Motor neuron (in vitro differentiated cells): ENCODE measurements at places on chromosomes 11 and 22. TPM values are rescaled to one million over a fixed set of nuclear protein-coding genes. Genes with fewer than 3 reads are reported as not detected.

DNA sequence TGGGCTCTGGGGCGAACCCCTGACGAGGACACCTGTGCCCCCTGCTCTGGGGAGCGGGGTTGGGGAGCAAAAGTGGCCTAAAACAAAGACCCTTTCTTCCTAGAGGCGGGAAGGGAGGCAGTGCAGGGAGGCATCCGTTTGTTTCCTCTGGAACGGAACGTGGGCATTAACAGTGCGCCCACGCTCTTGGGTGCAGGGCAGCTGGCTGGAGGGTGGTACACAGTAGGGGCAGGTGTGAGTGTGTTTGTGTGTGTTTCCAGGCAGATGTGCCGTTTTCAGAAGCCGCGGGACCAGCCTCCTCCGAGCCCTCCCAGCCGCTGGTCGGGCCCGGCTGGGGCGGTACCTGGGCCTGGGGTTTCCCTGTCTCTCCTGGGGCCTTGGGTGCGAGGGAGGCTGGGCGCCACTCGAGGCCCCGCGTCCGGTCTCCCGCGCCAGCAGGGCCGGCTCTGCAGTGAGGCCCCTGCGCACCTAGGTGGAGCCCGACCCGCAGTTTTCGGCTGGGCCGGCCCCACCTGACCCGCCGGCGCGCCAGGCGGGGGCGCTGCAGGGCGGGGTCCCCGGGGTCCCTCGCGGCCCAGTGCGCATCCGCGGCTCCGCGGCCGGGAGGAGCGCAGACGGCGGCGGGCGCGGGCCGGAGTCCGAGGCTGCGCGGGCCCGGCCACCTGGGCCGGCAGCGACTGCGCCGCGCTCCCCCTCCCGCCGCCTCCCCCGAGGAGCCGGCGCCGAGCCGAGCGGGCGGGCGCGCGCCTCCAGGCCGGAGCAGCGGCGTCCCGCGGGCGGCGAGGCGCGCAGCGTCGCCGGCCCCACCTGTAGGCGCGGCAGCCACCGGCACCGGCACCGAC lies 1252.7 kb downstream of the BRD1 start:
- no peak for ATAC-seq

GRCh38 chr11:17572359-17572690 lies 25.3 kb downstream of the OTOG start:
- no peak for ATAC-seq

GRCh38 chr11:117816846-117817367 lies 7.6 kb downstream of the FXYD2 start:
- ATAC-seq, result peak; percentile 1

- ATAC-seq, result peak; percentile 31
These were observed 564 bp downstream of the THAP12 start for GRCh38 chr11:76380159-76380976.

- ATAC-seq, result no peak
These were observed 831 bp upstream of the TMEM135 start for GRCh38 chr11:87036756-87037449.

Gene ZBED4
- total RNA-seq, result 29.9 and 31.4 TPM in 2 replicates

- ATAC-seq, result no peak
These were observed 12.1 kb downstream of the PPM1F start for GRCh38 chr22:21940521-21940920.

Gene SSTR3
- 0.14 and 0.57 TPM in 2 replicates for total RNA-seq

- ATAC-seq, result no peak
These were observed 1.2 kb downstream of the ALDH3B1 start for GRCh38 chr11:68011051-68011943.

Gene KCTD14
- total RNA-seq, result 0.27 and 0.75 TPM in 2 replicates

DNA sequence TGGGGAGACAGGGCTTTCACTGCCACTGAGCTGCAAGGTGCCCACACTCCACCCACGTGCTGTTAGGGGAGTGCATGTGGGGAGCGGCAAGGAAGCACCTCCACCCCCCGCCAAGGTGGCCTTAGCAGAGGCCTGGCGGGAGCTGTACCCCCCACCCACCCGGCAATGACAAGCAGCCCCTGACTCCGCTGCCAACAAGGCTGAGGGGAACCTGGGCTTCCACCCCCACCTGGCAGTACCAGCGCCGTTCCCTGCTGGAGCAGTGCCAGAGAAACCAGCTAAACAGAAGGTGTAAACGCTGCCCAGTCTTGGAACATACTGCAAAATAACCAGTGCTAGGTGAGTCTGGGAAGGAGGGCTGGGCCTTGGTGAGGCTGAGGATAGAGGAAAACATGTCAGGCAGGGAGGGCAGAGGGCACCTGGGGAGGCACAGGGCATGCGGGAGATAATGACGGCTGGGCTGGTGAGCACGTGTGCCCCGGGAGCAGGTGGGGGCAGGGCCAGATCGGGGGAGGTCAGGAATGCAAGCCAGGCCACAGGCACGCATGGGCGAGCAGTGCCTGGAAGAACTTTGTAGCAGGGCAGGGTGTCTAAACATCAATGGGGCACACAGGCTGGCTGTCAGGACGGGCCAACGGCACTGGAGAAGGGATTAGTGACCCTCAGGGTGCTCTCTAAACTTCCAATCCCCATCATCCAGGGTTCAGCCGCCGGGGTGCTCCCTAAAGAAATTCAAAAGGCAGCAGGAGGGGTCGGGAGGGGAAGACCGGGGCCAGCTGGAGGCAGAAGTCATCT lies 6.6 kb downstream of the CERK start:
- ATAC-seq, result no peak
